Inflammatory macrophage treated with lipopolysaccharide for 4 hours (primary cell): ENCODE measurements at places on chromosomes 1 and 21.

- DNase-seq: no peak
Observed at GRCh38 chr1:175841738-175842187, 98.4 kb upstream of the TNR start.

GRCh38 chr1:246099570-246099969, 407.5 kb downstream of the SMYD3 start:
- no peak for DNase-seq

- DNase-seq: no peak
Observed at GRCh38 chr1:43066578-43066977, 105.5 kb downstream of the EBNA1BP2 start.

- no peak for DNase-seq
Observed at GRCh38 chr1:107871259-107871658, 93.7 kb downstream of the VAV3 start.

DNA sequence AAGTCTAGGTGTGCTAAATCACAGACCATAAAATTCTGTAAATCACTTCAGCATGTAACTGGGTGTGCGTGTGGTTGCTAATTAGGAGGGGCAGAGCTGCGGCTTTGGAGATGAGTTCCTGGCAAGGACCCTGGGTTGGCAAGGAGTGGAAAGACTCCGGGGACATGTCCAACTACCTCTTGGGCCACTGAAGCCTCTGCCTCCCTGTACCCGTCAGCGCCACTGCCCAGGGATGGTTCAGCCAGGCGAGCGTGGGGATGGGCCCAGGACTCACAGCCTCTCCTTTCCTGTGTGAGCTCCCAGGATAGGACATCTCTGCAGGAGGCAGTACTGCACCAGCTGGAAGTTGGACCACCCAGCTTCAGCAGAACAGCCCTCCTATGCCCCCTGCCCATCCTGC, 386.4 kb upstream of the VAMP3 start:
- no peak for DNase-seq

GRCh38 chr1:47769295-47769694, 227.9 kb downstream of the TRABD2B start:
- DNase-seq: no peak

DNA sequence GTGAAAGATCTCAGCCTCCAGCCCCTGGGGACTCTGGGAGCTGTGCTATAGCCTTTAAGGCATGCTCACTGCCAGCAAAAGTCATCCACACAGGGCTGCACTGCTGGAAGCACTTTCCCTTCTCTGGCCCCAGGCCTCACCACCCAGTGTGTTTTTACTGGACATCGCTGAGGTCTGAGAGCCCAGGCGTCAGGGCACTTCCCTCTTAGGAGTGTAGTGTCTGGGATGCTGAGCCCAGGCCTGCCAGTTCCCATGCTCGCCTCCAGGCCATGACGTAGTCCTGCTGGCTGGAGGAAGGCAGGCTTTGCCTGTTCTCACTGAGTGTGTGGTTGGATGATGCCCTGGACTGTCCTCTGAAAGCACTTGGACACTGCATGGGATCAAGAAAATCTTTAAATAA, 101.2 kb downstream of the GDAP2 start:
- no peak for DNase-seq

DNA sequence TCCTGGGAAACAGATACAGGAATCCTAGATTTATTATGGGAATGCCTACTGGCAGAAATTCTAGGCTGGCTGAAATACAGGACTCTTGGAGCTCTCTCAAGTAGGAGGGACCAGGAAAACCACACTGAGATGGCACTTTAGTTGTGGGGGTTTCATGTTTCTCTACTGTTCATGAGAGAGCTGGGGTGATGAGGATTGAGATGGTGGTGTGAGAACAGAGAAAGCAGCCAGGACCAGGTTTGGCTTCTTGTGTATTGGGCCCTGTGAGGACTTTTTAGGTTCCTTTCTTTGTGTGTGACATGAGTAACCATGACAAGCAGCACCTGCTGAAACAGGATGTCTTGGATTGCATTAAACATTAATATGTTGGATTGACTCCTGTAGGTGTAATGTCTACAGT, 4.9 kb downstream of the ARID1A start:
- no peak for DNase-seq

- DNase-seq: no peak
Observed at GRCh38 chr1:84789014-84789413, 98.8 kb upstream of the SSX2IP start.

GRCh38 chr1:8862528-8862927, 16.0 kb downstream of the ENO1 start:
- no peak for DNase-seq

DNA sequence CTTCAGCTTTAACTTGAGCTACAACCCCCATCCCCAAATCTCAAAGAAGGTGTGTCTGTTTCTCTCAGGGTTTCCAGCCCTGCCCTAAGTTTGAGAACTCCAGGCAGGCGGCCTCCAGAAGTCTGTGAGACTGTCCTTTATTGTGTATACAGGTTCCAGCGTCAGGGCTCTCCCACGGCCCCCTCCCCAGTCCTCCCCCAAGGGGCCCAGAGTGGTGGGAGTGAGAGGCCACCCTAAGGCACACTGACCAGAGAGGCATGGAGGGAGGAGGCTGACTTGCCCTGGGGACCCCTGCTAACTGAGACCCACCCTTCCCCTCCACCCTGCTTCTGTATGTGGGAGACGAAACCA, 4.0 kb downstream of the HSPB7 start:
- DNase-seq: no peak

- DNase-seq: no peak
Observed at GRCh38 chr1:150873521-150873920, 2.9 kb downstream of the ARNT start.

DNA sequence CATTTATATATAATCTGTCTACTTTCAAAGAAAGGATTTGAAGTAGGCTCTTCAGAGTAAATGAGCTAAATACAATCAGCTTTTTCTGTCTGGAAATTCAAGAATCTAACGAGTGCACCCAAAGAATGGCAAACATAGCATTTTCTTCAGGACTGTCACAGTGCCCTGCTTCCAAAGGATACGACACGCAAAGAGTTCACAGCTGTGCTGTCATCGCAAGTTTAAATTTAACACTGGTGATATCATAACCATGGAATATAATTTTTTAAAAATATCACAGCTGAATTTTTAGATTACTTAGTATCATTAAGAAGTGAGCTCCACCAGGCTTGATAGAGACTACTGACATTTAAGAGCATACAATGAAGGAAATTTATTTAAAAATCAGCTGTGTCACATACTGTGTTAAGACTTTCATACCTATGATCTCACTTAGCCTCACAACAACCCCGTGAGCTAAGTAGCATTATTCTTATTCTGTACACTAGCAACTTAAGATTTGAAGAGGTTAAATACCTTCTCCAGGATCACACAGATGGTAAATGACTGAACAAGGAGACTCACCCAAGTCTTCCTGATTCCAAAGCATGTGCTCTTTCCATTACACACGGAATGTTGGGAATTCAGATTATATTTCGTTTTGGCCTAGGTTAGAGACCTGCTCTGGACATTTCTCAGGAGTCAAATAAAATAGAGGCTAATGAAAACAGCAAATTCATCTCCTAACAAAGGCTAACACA, 46.2 kb upstream of the PRRX1 start:
- no peak for DNase-seq

- peak; percentile 57 for DNase-seq
Observed at GRCh38 chr1:202989879-202990278, 17.3 kb upstream of the TMEM183A start.

DNA sequence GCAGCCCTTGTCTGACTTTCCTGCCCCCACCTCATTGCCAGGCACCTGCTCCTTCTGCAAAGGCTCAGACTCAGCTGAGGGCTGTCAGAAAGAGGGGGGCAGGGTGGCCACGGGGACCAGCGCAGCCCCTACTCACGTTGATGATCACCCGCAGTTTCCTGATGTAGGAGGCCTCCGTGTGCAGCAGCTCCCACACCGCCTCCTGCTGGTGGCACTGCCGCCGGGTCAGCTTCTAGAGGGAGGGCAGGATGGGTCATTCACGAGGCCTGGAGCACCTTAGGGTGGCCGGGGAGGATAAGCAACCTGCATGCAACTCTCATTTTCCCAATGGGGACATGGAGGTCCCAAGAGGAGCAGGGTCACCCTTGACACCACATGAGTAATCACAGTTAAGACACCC, 6.4 kb upstream of the TNFRSF25 start:
- no peak for DNase-seq

GRCh38 chr1:215807911-215808436, 240.9 kb downstream of the KCTD3 start:
- no peak for DNase-seq

DNA sequence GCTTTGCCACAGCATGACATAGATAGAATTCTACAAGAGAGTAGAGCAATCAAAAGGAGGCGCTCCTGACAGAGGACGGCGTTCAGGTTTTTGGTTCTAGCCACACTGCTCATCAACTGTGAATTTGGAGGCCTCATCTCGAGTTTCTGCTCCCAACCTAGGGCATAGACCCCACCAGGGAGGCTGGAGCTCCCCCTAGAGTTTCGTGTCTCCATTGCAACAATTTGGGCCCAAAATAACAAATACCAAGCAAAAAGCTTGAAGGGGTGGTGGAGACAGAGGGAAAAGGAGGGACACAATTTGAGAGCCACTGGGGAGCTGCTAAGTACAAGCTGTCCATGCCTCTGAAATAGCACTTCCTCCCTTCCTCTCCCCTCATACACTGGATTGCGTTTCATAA, 297.0 kb downstream of the GPATCH2 start:
- no peak for DNase-seq

GRCh38 chr1:86552376-86552775, 5.5 kb downstream of the CLCA4 start:
- no peak for DNase-seq

DNA sequence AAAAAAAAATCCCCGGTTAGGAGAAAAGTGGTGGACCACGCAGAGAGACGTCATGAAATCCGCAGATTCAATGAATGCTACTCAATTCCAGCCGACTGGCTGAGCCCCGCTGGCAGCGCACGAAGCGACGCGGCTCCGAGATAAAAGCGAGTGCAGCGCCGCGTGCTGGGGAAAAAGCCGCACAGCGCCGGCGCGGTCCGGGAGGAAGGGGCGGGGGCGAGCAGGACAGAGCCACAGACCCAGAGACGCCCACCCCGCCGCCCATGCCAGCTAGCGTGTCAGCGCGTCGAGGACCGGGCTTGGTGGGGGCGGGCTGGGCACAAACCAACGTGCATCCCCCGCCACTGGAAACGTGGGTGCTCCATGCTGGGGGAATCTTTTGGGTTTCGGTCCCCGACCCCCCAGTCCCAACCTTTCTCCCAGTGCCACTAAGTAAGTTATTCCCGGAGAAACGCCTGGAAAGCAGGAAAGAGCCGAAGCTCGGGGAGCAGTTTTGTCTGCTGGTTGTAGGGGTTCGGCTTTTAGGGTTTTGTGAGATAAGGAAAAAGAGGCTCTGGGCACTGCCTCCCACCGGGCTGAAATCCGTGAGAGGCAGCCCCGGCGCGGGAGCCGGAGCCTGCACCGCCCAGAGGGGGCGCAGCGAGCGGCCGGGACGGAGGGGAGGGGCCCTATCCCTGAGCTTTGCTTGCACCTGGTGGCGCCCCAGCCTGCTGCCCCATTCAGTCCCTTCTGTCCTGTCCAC, at the start of gene KCNJ6:
Gene KCNJ6 (minus strand): TSS at position 148 of the 742 bp plus-strand sequence. CDS start 75,775 bp downstream, outside the sequence.
- DNase-seq: peak; percentile 24

DNA sequence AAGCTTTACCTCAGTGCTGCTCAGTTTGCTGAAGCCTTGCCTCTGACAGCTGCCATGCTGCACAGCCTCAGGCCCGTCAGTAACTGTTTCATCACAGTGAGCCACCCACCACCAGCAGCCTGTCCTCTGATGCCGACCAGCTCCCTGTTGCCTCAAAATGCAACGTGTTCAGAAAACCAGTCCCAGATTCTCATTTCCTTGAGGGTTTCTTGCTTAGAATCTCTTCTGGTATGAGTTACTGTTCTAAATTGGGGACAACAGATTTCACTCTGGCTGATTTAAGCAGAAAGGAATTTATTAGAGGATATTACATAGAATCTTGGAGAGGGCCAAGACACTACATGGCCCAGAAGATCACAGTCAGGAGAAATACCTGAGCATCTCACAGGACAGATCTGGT, 11.0 kb downstream of the UBL4B start:
- no peak for DNase-seq

DNA sequence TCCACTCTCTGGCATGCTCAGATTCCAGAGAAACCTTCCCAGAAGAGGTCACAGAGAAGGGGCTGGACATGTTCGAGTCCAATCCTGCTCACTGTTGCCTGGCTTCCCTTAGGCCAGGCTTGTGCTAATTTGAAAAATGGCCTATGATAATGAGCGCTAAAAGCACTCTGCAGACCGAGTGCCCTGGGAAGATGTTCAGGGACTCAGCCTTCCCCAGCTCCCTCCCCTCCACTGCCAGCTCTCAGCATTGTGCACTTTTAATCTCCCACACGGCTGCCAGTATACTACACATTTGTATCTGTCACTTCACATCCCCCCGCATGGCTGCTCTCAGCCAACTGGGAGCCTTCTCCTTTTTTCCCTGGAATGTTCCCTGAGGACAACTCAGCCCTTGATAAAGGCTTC, 24.1 kb downstream of the FAM163A start:
- no peak for DNase-seq

- no peak for DNase-seq
Observed at GRCh38 chr1:73868810-73869336, 329.1 kb downstream of the LRRIQ3 start.

GRCh38 chr1:206025283-206025820, 1.7 kb upstream of the CTSE start:
- no peak for DNase-seq

GRCh38 chr1:9328715-9329114, 36.0 kb downstream of the SPSB1 start:
- DNase-seq: no peak

GRCh38 chr1:63984930-63985290, 211.1 kb downstream of the ROR1 start:
- DNase-seq: no peak

GRCh38 chr21:17753736-17754135, 65.4 kb downstream of the C21orf91 start:
- DNase-seq: peak; percentile 26

- no peak for DNase-seq
Observed at GRCh38 chr1:167927046-167927754, 9.3 kb upstream of the DCAF6 start.

DNA sequence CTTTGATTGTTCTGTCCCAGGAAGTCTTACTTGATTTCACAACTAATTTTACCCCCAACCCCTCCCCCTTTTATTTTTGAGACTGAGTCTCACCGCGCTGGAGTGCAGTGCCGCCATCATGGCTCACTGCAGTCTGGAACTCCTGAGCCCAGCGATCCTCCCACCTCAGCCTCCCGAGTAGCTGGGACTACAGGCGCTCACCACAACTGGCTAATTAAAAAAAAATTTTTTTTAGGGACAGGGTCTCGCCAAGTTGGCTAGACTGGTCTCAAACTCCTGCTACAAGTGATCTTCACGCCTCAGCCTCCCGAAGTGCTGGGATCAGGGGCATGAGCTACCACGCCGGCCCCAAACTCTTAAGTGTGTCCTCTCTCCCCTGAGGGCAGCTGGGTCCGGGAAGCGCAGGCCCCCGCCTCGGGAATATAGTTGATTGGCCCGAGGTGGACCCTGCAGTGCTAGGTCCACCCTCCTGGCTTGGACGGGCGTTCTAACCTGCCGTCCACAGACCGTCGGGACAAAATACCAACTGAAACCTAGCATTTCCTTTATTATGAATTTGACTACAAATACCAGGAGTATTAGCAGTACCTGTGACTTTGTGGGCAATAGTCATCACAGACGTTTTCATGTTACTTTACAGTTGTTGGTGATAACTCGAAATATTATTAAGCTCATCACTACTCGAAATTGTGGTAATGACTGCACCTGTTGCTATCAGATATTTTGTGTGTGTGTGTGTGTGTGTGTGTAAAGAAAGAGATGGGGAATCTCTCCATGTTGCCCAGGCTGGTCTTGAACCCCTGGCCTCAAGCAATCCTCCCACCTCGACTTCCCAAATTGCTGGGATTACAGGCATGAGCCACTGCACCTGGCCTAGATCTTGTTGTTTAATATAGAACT, 642 bp upstream of the PARP1 start:
- DNase-seq: no peak
